KBM-7 (cell line): ENCODE measurements at places on chromosomes 4 and X.
A peak's percentile ranks its signal among the peaks of the same experiment; 100 is the strongest.

DNA sequence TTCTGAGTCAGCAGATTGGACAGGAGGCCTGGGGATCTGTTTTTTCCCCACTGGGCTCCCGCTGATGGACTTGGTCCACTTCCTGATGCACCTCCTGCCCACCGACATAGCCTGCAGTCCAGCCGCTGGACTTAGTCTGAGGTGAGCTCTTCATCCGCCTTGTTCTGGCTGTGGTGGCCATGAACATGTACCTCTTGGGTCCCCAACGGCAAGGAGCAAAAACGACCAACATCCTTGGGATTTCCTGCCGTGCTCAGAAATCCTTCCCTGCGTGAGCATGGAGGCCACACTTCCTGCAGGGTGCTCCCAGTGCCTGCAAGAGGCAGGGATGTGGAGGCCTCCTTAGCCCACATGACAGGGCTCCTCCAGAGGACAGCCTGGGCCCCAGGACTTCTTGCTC, 76.8 kb downstream of the CRMP1 start:
- DNase-seq, result no peak

GRCh38 chrX:81979806-81980515, 778.1 kb downstream of the SH3BGRL start:
- DNase-seq, result peak; percentile 62

- DNase-seq, result no peak
Measured at GRCh38 chrX:115901241-115901640, 269.3 kb upstream of the AGTR2 start.

DNA sequence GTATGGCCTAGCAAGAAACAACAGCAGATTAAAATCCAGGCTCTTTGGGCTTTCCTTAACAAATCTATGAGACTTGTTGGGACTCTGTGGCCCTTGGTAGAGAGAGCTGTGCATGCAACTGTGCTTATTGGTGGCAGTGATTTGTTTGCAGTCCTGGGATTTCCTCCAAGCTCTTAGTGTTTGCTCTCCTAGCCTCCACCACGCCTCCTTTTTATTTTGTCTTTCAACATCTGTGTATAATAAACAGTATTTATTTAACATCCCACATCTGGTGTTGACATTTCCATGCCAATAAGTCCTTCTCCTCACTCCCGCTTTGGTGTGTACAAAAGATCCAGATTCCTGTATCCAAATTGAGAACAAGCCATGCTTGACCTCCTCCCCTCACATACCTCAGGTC, 3.1 kb downstream of the TNMD start:
- DNase-seq, result no peak

DNA sequence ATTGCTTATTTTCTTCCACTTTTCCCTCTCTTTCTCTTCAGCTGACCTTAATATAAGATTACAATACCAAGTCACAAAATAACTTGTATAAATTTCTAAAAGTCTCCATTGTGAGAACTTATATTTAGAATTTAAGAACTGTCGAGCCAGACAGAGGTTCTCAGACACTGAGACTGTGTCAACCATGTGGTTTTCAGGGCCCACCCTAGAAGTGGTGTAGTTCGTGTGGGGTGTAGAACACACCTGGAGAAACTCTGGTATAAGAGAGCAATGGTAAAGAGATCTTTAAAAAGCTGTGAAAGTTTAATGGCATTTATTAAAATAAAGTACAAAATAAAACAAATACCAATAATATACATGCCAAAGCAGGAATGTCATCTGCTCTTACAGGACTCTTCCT, 19.7 kb downstream of the CPEB2 start:
- DNase-seq, result no peak

GRCh38 chr4:158714937-158715336, 8.3 kb downstream of the PPID start:
- no peak for DNase-seq

DNA sequence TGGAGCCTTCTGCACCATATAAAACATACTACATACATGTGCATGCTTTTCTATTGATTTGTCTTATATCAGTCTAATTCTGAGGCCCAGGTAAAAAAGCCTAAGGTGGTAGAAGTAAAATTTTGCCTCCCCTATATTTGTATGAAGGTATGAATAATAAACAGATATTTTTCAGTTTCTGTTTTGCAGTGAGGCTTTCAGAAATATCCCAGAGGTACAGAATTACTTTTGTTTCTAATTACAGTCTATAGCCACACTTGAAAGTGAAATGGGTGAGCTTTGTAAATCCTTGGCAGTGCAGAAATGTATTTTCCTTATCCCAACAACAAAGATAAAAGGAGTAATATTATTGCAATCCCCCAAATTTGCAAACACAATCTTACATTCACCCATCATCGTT, 59.5 kb downstream of the DDX60 start:
- no peak for DNase-seq

- DNase-seq, result no peak
Measured at GRCh38 chr4:151540728-151541388, 131.9 kb downstream of the FHIP1A start.

GRCh38 chr4:82042042-82042441, 331.7 kb downstream of the HNRNPD start:
- DNase-seq, result no peak

GRCh38 chr4:110710070-110710469, 87.2 kb upstream of the PITX2 start:
- DNase-seq, result no peak

DNA sequence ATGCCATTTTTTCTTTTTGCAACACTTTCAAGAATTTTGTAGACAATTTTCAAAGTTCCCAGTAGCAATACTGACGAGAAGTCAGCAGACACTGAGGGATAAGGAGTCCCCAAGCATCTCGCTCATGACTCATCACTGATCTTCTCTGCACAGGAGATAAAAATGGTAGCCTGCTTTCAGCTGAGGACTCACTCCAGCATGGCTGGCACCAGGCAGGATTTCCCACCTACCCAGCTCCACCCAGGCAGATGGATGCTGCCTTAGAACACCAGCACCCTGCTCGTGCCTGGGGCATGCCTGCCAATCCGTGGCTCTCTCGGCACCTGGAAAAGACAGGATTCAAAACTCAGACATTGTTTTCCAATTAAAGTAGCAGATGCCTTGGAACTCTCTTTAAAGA, 24.9 kb downstream of the JAKMIP1 start:
- no peak for DNase-seq

GRCh38 chrX:12894074-12895030, 12.1 kb upstream of the TLR8 start:
- DNase-seq, result peak; percentile 60

GRCh38 chr4:149785696-149786431, 29.8 kb downstream of the IQCM start:
- DNase-seq, result no peak

- no peak for DNase-seq
Measured at GRCh38 chr4:84855774-84856173, 110.7 kb downstream of the WDFY3 start.
